Type B pancreatic cell (in vitro differentiated cells): ENCODE measurements at places on chromosomes 3 and 15.

- no peak for DNase-seq
Observed at GRCh38 chr15:98286831-98287230, 326.3 kb downstream of the ARRDC4 start.

DNA sequence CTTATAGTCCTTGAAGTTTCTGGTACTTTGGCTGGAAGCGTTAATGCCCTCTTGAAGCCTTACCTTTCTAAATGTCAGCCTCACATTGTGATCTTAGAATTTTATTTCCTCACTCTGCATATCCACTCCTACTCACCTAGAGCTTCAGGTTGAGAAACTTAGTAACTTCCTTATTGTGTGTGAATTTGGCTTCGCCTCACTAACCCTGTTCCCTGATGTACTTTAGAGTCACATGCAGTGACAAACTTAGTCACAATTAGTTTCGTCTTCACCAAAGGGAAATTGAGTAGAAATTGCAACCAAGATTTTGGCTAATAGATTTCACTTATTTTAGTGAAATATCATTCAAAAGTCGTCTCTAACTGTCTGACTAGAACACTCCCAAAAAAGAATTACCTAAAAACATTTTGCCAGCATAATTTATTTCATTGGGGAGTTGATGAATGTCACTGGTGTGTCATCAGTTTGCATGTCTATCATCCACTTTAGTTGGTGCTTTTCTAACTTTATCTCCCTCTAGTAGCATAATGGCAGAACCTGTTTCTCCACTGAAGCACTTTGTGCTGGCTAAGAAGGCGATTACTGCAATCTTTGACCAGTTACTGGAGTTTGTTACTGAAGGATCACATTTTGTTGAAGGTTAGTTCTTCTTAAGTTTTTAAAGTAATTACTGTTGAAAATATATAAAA, 960 bp downstream of the MFN1 start:
- no peak for DNase-seq

GRCh38 chr3:43266451-43266850, 19.9 kb upstream of the SNRK start:
- no peak for DNase-seq

DNA sequence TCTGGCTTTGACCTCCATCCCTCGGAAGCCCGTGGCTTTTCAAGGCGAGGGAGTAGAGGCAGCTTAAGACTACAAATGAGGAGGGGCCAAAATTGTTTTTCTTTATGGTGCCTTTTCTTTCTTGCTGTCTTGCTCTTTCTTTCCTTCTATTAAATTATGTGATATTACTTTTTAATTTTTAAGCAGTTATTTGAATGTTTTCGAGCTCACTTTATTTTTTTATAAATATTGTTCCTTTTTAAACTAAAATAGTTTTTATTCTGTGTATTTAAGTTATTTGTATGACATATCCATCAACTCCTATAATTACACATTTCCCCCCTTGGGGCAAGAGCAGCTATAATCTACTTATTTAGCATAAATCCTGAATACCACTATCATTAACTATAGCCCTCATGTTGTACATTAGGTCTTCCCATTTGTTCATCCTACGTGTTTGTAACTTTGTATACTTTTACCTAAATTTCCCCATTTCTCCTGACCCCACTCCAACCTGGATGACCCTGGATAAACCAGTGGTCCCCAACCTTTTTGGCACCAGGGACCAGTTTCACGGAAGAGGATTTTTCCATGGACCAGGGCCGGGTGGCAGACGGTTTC, 622 bp upstream of the PLSCR1 start:
- no peak for DNase-seq

GRCh38 chr15:42800731-42801474, 64.0 kb upstream of the CDAN1 start:
- no peak for DNase-seq

GRCh38 chr15:41408234-41408641, 5.9 kb upstream of the NDUFAF1 start:
- no peak for DNase-seq

DNA sequence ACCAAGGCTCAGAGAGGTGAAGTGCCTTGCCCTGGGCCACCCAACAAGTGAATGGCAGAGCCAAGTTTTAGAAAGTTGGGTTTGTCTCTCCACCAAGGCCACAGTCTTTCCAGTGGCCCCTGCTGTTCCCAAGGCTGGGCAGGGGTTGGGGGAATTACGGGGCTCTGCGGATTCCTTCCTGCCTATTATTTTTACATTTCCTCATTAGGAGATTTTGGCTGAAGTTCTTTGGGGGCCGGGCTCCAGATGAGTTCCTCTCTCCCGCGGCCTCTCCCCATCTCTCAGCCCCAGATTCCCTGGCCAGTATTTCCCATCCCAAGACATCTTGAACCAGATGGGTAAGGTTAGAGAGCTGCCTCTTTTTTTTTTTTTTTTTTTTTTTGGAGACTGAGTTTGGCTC, 44.0 kb upstream of the SMAD6 start:
- no peak for DNase-seq

DNA sequence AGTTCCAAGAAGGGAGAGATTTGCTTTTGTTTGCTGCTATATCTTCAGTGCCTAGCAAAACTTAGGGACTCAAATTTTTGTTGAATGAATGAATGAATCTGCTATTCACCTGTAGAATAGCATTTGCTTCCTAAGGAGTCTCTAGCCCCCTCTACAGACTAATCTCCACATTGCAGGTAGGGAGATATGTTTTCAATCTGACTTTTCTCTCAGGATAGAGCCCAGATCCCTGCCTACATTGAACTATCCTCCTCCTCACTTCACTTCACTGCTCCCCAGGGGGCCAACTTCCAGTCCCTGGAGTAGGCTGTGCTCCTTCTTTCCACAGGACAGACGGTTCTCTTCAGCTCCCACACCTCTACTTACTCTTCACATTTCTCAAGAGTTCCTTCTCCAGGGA, 81.9 kb upstream of the PTX3 start:
- no peak for DNase-seq

GRCh38 chr3:75321060-75321459, 343.1 kb upstream of the FRG2C start:
- no peak for DNase-seq

DNA sequence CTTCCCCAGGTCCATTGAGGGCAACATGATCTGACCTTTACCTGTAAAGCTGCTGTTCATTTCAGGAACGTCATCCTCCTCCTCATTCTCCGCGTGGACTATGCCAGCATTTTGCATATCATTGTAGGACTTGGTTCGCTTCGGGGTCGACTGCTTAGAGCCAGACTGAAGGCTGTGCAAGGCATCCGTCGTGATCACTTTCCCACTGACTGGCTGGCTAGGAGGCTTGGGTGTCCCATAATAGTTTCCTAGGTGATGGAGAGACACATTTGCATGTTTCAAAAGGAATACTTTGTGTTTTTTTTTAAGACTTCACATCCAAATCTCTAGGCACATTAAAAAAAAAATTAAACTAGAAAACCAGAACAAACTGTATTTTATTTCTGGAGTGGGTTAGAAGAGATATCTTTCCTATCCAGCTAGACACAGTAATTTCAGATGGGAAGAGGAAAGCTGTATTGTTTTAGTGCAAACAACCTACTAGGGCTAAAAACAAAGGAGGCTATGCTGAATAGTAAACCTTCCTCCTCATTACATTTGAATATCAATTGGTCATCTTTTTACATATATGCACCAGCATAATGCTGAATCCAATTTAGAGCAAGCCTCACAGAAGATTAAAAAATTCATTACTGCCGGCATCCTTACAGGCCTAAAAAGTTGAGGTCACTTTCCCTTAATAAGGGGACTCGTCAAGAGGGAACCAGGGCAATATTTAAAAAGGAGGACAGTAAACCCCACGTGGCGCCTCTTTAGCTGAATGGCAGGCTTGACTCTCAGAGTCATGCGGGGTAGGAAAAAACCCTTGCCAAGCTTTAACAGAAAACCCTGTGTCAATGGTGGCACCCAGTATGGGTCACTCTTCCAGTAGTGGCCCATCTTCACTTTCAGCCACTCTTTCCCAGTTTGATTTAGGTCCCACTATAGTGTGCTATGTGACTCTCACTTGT, 559.9 kb downstream of the MAGI1 start:
- DNase-seq, result no peak

GRCh38 chr3:38519000-38519399, 22.9 kb downstream of the EXOG start:
- no peak for DNase-seq

DNA sequence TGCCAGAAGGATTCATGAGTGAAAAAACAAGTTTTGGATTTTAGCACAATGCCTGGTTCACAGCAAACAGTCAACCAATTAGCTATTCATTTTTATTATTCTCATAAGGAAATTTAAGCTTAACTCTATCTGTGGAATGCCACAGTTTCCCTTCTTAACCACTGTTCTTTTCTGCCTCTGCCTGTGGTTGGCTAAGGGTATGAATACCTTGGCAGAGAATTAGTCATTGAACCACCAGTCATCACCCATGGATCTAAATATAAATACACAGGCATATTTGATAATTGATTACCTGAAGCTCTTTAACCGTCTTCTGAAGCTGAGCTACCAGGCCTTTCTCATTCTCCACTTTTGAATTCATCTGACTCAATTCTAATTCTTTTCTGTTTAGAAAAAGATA, 79.9 kb downstream of the MYH15 start:
- DNase-seq, result no peak

DNA sequence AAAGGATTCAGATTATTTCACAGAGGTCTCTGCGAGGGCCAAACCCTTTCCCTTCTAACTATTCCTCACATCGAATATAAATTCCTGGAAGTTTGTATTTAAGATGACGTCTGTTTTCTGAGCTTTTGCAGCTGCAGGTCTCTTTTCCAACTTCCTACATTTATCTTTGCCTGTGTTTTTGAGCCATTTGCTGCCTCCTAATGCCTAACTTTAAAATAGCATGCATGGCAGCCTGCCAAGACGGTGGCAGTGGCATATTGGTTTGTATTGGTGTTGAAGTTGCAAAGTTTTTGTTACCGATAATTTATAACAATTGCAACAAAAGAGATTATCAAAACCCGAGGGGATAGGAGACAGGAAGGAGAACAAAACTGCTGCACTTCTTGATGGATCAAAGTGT, 187.1 kb upstream of the DNAJC19 start:
- no peak for DNase-seq

GRCh38 chr3:32117320-32117719, 10.9 kb downstream of the GPD1L start:
- DNase-seq, result no peak

DNA sequence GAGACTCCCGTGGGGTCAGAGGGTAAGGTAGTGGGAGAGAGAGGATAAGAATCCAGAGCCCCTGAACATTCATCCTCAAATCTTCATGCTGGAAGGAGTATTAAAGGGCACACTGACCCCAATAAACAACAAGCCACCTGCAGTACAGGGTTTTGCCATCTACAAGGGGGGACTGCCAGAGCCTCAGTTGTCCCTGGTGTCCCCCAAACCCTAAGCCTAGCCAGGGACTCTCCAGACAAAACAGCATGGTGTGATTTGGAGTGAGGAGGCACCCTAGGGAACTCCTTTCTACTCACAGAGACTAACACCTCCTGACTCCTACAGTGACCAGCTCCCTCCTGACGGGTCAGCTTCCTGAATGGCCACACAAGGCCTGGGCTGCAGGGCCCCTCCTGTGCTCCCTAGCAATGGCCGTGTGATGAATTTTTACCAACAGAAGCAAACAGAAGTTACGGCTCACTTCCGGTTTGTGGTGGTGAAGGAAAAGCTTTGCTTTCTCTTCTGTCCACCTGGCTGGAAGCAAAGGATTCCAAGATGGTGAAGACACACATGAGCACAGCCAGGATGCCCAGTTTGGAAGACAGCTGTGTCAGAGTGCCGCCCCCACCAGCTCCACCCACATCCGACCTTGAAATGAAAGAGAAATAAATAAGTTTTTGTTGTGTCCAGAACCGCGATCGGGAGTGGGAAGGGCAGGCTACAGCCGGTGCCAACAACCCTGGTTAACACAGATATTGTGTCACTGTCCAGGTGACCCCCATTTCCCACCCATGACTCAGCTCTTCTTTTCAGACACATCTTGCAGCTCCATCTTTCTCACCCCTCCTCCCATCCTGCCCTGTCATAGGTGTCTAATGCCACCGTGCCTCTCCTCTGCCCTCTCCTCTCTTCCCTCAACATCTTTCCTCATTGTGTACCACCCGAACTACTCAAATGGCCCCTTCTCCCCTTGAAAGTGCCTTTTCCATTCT, 69.6 kb upstream of the ATP13A3 start:
- no peak for DNase-seq

DNA sequence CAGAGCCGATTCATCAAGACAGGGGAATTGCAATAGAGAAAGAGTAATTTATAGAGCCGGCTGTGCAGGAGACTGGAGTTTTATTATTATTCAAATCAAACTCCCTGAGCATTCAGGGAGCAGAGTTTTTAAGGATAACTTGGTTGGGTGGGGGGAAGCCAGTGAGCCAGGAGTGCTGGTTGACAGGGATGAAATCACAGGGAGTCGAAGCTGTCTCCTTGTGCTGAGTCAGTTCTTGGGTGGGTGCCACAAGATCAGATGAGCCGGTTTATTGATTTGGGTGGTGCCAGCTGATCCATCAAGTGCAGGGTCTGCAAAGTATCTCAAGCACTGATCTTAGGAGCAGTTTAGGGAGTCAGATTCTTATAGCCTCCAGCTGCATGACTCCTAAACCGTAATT, 95.4 kb upstream of the CCDC80 start:
- DNase-seq, result no peak

GRCh38 chr3:168272343-168272985, 176.7 kb upstream of the GOLIM4 start:
- no peak for DNase-seq

DNA sequence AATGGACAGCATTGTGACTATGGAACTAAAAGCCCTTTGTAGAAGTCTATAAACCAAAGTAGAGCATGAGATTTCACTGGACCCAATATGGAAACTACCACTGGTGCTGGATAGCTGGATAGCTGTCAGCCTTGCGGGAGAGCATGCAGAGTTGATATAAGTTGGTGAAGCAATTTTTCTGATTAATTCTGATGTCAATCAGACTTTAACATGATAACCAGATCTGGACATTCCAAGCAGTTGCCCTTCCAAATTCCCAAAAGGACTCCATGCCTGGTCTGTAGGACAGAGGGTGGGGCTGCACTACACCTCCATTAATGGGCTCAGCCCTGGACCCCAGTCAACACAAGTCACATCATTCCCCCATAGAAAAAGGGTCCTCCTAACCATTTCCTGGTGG, 437.8 kb downstream of the NTRK3 start:
- no peak for DNase-seq

GRCh38 chr3:186128158-186128557, 19.3 kb upstream of the ETV5 start:
- DNase-seq, result no peak
